ENCODE measurements at places on chromosomes 16 and 17.

GRCh38 chr17:56499799-56500388 lies 93.6 kb upstream of the NOG start:
- no peak for DNase-seq

- DNase-seq, result no peak
These were observed 460.4 kb upstream of the EEF2KMT start for GRCh38 chr16:5557966-5558365.

DNA sequence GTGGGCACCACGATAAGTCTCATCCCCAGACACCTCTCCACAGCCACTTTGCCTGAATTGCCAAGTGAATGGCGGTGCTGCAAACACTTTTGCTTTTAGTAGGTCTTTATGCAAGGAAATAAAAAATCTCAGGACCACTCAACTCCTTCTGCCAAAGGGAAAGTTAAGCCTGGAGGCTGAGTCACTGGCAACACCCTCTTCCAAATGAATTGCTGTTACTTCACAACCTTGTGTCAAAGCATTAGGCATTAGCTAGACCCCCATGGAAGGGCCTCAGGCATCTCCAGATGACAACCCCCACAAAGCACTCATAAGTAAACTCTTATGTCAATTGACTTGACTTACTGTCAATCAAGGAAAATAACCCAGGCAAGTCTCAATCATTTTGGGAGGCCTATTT lies 43.0 kb downstream of the RNF112 start:
- no peak for DNase-seq

- DNase-seq, result no peak
These were observed 12.4 kb downstream of the CMTR2 start for GRCh38 chr16:71276589-71277334.

DNA sequence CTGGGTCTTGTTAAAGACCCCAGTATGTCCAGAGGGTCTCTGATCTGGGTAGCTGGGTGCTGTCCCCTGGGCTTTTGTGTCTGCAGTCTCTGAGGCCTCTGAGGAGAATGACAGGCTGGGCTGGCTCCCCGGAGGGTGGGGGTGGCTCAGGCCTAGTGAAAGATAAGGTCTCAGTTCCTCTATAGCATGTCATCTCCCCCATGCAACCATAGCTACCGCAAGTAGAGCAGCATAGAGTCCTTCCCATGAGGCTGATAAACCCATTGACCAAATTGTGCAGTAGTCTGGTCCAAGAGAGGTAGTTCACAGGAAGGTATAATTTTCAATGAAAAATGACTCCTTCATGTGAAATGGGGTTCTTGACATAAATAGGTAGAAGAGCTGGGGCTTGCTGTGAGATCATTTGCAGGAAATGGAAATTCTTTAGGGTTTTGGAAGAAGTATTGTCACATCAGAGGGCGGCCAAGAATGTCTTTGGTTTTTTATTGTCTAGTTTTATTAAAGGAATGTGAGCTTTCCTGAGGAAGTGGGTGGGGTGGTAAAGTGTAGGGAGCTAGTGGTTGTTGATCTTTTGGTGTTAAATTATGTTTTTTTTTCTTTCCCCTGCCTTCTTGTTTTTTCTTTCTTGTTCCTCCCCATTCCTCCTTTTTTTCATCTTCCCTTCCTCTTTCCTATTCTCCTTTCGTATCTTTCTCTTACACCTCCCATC lies 21.0 kb downstream of the SLC7A6OS start:
- no peak for DNase-seq

DNA sequence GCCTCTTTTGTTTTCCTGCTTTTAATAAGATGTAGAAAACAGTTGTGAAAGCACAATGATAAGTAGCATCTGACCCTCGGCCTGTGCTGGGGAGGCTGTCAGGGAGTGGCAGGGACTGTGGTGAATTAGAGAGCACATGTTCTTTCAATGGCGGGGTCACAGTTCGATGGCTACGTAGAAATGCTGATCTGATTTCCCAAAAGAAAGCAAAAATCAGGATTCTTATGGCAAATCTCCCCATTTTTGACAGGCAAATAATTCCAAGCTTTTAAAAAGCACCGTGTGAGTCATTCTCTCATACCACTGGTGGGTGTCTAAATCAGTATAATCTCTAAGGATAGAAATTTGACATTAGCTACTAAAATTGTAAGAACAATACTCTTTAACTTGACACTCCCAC lies 4.2 kb upstream of the MAPK7 start:
- DNase-seq, result no peak

GRCh38 chr16:72278301-72278700 lies 106.3 kb upstream of the PMFBP1 start:
- DNase-seq, result no peak

All from stimulated activated CD8-positive, alpha-beta memory T cell treated with anti-CD3 and anti-CD28 coated beads, Interleukin-4, amount 100 ng/mL, for 4 hours (primary cell).